Keratinocyte (primary cell): ENCODE measurements at places on chromosomes 3 and 15. TPM values are rescaled to one million over a fixed set of nuclear protein-coding genes. Genes with fewer than 3 reads are reported as not detected.

- no peaks in the 10 kb centered on the region for H3K4me1 ChIP-seq
- no peak overlapping the region for H3K27ac ChIP-seq
- no peak overlapping the region for H3K4me3 ChIP-seq
- no peaks in the 10 kb centered on the region for H3K27me3 ChIP-seq
- H3K36me3 ChIP-seq: no peaks in the 10 kb centered on the region
Measured at GRCh38 chr3:176623468-176624150, 573.7 kb downstream of the TBL1XR1 start.

The SLC51A gene
- polyA plus RNA-seq: not detected in 3 replicates

DNA sequence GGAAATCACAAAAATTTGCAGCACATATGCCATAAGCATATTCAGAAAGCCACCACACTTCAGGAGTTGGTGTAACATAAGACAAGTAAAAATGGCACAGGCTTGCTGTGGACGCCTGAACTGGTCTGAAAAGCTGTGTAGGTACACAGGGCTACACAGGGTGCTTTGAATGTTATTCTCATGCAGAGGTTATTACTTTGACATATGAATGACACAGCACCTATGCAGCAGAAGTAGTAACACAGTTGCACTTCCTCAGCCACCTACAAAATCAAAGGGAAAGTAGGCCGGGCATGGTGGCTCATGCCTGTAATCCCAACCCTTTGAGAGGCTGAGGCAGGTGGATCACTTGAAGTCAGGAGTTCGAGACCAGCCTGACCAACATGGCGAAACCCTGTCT is 54.5 kb downstream of the OSBPL10 start:
- H3K4me1 ChIP-seq: no peaks in the 10 kb centered on the region
- no peaks in the 10 kb centered on the region for H3K36me3 ChIP-seq
- H3K27me3 ChIP-seq: no peaks in the 10 kb centered on the region
- H3K27ac ChIP-seq: no peak overlapping the region

GRCh38 chr3:18751514-18751913 is 326.4 kb upstream of the SATB1 start:
- H3K4me3 ChIP-seq: no peak overlapping the region
- no peak overlapping the region for H3K27ac ChIP-seq
- no peak for DNase-seq
- H3K27me3 ChIP-seq: no peaks in the 10 kb centered on the region
- H3K4me1 ChIP-seq: no peaks in the 10 kb centered on the region
- H3K36me3 ChIP-seq: no peaks in the 10 kb centered on the region

The SI gene
- not detected in 3 replicates for polyA plus RNA-seq
